Tibial nerve (tissue), 4 donors: ENCODE measurements at places on chromosomes 2 and 18.

DNA sequence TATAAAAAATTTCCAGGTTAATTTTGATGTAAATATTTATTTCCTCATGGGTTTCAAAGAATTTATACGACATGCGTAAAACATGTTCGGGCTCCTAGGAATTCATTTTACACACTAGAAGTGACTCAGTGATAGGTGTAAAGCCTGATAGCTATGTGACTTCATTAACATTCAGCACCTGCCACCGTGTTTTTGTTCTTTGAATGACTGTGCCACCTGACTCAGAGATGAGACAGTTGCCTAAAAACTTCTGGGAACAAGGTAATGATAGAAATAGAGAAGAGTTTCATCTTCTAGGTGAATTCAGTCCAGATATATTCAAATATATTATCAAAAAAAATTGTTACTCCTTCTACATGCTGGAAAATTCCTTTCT is 10.0 kb downstream of the IL1R2 start:
- H3K36me3 ChIP-seq = no peaks in the 10 kb centered on the region
- H3K27me3 ChIP-seq = no peaks in the 10 kb centered on the region
- DNase-seq = no peak
- H3K27ac ChIP-seq = no peak overlapping the region
- no peaks in the 10 kb centered on the region for H3K4me1 ChIP-seq

GRCh38 chr2:953975-954686 is 3.5 kb downstream of the SNTG2 start:
- no peaks in the 10 kb centered on the region for H3K36me3 ChIP-seq
- DNase-seq = no peak
- H3K27ac ChIP-seq = no peak overlapping the region
- no peaks in the 10 kb centered on the region for H3K4me1 ChIP-seq

DNA sequence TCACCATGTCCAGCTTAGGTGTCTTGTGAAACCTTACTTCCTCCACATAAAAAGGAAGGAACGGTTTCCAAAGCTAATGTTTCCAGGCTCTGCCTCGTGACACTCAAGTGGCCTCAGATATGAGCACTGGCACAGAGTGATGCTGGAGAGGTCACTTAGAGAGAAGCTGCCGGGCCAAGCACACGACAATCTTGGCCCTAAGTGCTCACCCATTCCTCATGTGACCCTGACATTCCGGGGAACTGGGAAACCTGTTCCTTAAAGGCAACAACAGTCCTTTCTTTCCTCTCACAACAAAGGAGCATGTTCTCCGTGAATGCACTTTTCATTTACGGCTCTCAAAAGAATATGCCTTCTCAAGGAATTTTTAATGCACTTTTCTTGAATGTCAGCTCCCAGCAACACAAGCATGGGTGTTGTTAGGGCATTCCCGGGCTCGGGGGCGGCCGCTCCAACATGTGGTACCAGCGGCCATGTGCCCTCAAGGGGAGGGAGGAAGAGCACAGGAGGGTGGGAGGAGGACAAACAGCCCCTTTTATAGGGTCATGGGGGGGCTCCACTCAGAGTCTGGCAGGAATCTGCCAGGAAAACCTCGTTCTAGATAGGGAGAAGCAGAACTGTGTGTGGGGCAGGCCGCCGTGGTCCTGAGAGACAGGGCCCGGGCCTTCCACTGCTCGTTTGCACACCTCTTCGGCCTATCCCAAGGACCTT is 118.6 kb downstream of the MBP start:
- peak; percentile 78 for DNase-seq
- no peaks in the 10 kb centered on the region for H3K27me3 ChIP-seq
- peak overlapping the region; percentile 51 for H3K4me3 ChIP-seq
- H3K4me1 ChIP-seq = no peaks in the 10 kb centered on the region

DNA sequence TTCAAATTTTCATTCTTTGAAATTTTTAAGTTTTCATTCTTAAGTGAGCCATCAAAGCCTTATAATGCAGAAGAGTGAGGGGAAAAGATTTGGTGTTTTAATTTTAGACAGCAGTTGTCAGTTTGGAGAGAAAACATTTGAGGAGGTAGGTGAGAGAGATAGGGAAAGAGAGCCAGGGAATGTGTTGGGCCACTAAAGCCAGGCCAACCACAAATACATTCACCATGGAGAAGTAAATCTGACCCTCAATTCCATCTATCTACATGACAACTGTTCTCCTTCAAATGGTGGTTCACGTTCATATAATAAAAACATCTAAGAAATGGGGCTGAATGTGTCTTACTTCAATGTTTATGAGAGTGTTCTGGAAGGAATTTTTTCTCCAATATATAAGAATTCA is 553.0 kb upstream of the SYT4 start:
- H3K36me3 ChIP-seq = no peaks in the 10 kb centered on the region
- H3K27me3 ChIP-seq = no peaks in the 10 kb centered on the region
- H3K4me1 ChIP-seq = no peaks in the 10 kb centered on the region
- H3K27ac ChIP-seq = no peak overlapping the region
- no peak overlapping the region for H3K4me3 ChIP-seq
- DNase-seq = no peak

- no peak for DNase-seq
- no peaks in the 10 kb centered on the region for H3K36me3 ChIP-seq
- no peaks in the 10 kb centered on the region for H3K27me3 ChIP-seq
- no peak overlapping the region for H3K4me3 ChIP-seq
- H3K4me1 ChIP-seq = no peaks in the 10 kb centered on the region
Measured at GRCh38 chr2:224366267-224366844, 35.6 kb downstream of the FAM124B start.

- DNase-seq = no peak
- no peaks in the 10 kb centered on the region for H3K36me3 ChIP-seq
- H3K27me3 ChIP-seq = no peaks in the 10 kb centered on the region
Measured at GRCh38 chr18:78632111-78632541, 347.5 kb upstream of the SALL3 start.

DNA sequence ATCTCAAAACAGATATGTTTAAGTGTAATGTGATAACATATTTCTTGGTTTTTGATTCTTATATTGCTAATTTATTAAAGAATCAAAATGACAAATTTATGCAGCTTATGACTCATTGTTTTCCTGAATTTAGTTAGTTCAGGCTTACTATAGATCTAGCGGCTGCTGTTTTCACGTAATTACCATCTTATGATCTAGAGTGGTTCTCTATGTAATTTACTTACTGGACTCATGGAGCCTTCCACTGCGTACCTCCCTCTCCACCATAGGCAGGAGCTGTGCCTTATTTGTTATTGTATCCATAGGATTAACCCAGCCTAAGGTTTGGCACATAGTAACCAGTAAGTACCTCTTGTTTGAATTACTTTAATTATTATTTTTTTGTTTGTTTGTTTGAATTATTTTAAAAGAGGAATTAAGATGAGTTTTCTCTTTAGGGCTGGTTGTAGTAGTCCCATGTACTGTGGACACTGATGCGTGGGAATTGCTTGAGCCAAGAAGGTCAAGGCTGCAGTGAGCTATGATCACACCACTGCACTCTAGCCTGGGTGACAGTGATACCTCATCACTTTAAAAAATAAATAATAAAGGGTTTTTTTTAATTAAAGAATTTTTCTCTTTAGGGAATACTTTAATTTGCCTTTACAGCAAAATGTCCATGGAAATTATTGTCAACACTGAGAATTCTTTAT is 165.5 kb downstream of the PHLPP1 start:
- H3K4me3 ChIP-seq = no peak overlapping the region
- no peak for DNase-seq
- H3K27me3 ChIP-seq = no peaks in the 10 kb centered on the region
- H3K27ac ChIP-seq = no peak overlapping the region
- peaks cover 12% of the 10 kb centered on the region for H3K4me1 ChIP-seq

DNA sequence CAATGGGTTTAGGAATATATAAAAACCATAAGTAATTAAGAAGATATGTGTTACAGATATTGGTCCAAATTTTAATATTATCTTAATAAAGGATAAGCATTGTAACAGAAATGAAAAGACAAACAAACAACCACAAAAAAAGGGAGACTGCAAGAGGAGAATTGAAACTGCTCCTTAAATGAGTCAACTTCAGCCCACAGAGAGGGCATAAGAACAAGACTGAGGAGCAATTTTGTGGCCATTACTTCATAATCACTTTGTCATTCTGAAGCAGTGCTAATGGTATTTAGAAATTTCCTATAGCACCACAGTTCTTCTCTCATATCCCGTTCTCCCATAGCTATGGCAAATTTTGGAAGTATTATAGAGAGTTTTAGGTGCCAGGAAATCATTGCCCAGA is 193.2 kb upstream of the HNMT start:
- no peaks in the 10 kb centered on the region for H3K4me1 ChIP-seq
- H3K27ac ChIP-seq = no peak overlapping the region
- no peaks in the 10 kb centered on the region for H3K36me3 ChIP-seq
- H3K27me3 ChIP-seq = no peaks in the 10 kb centered on the region
- DNase-seq = no peak
- no peak overlapping the region for H3K4me3 ChIP-seq

GRCh38 chr2:53636109-53636508 is 131.5 kb upstream of the CHAC2 start:
- no peaks in the 10 kb centered on the region for H3K27me3 ChIP-seq
- H3K36me3 ChIP-seq = no peaks in the 10 kb centered on the region
- no peak for DNase-seq
- no peak overlapping the region for H3K27ac ChIP-seq

DNA sequence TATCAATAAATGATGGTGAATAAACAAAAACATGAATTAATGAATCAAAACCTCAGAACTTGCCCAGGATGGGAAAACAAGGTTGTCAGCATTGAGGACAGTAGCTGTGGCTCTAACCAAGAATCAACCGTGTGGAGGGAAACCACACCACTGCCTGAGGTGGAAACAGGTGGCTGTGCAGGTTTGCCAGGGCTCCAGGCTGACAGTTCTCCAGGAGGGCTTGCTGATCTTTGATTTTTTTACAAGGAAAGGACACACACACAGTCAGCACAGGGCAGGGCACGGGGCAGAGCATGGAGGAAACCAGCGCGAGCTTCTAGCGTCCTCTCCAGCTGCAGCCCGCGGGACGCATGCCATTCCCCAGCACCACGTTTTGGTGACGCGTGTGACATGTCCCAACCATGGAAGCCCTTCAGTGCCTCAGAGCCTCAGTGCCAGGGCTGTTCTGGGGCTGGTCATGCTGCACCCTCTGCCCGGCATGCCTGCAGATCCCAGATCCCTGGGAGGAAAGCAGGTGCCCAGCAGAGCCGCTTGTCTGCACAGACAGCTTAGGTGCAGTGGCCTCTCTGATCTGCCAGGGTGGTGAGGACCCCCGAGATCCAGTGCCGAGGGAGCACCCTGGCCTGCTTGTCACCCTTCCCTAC is 15.8 kb upstream of the AGXT start:
- no peak overlapping the region for H3K4me3 ChIP-seq
- H3K27ac ChIP-seq = no peak overlapping the region
- H3K36me3 ChIP-seq = no peaks in the 10 kb centered on the region
- DNase-seq = no peak
- peaks cover 7% of the 10 kb centered on the region for H3K4me1 ChIP-seq

DNA sequence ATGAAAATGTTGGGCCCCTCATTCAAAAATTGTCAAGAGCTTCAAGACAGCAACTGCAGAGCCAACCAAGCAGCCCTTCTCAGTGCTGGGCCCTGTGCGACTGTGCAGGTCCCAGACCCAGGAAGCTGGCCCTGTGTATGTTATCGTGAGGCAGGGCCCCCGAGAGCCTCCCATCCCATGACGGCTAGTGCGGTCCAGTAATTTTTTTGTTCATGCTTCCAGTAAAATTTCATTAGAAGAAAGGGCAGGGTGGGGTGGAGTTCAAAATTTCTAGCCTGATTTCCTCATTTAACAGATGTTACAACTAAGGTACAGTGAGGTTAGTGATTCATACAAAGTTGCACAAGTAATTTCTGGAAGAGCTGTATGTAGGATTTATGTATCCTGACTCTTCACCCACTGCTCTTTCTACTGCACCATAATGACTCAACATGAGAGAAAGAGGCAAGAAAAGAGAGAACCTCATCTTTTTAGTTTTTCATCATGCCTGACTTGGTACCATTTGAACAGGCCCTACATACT is 105.5 kb downstream of the ZEB2 start:
- H3K4me1 ChIP-seq = no peaks in the 10 kb centered on the region
- no peak overlapping the region for H3K4me3 ChIP-seq
- H3K36me3 ChIP-seq = no peaks in the 10 kb centered on the region

GRCh38 chr2:240839152-240840143 is 19.4 kb upstream of the KIF1A start:
- H3K4me1 ChIP-seq = no peaks in the 10 kb centered on the region
- no peak overlapping the region for H3K27ac ChIP-seq
- H3K4me3 ChIP-seq = no peak overlapping the region
- no peak for DNase-seq

- H3K27me3 ChIP-seq = no peaks in the 10 kb centered on the region
- DNase-seq = no peak
- H3K27ac ChIP-seq = no peak overlapping the region
- H3K36me3 ChIP-seq = no peaks in the 10 kb centered on the region
- no peak overlapping the region for H3K4me3 ChIP-seq
- no peaks in the 10 kb centered on the region for H3K4me1 ChIP-seq
Measured at GRCh38 chr2:233638836-233639235, 2.6 kb downstream of the UGT1A10 start.

DNA sequence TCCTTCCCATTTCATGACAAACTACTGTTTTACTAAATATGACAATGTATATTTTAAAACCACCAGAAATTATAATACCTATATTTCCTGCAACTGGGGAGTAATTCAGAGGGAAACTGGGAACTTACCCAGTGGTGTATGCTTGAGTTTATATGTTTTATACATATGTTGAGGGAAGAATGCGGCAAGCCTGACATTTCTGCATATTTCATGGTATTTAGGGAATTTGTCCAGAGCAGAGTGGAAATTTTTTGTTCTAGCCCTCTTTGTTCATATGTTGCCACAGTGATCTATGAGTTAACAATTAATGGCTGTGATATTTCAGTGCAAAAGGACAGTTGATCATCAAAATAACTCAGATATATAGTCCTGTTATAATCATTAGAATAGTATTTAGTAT is 230.8 kb upstream of the VWC2L start:
- no peaks in the 10 kb centered on the region for H3K27me3 ChIP-seq
- no peak overlapping the region for H3K27ac ChIP-seq
- H3K4me3 ChIP-seq = no peak overlapping the region
- no peaks in the 10 kb centered on the region for H3K36me3 ChIP-seq
- H3K4me1 ChIP-seq = no peaks in the 10 kb centered on the region
- DNase-seq = no peak

- no peak for DNase-seq
- no peak overlapping the region for H3K27ac ChIP-seq
Measured at GRCh38 chr2:127421871-127422558, 3.8 kb downstream of the PROC start.

DNA sequence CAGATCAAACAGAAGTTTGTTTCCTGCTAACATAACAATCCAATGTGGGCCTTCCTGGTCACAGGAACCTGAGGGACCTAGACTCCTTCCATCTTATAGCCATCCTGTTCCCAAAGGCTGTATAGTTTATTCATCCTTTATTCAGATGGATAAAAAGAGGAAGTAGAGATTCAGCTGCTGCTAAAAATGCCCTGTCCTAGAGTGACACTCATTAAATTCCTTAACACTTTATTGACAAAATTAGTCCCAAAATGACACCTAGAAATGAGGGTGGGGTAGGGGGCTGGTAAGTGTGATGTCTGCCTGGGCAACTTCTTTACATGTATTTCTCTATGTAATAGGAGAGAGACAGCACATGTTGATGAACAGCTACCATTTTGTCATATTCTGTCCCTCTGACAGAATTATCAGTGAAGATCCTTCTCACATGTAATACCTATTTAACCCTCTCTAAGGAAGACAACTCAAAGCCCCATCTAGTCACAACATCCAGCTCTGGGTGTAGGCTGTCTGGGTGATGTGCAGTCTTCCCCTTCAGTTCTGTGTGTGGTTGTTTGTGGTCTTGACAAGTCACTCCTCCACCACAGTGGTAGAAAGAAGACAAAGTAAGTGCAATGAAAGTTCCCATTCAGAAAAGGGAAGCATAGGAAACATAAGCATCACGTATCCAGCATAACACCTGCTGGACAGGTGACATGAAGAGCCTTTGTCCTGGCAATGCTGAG is 253.9 kb upstream of the CNTNAP5 start:
- H3K36me3 ChIP-seq = no peaks in the 10 kb centered on the region
- H3K27me3 ChIP-seq = no peaks in the 10 kb centered on the region
- H3K27ac ChIP-seq = no peak overlapping the region
- no peaks in the 10 kb centered on the region for H3K4me1 ChIP-seq
- H3K4me3 ChIP-seq = no peak overlapping the region
